ENCODE measurements at places on chromosomes 5 and 9.
A peak's percentile ranks its signal among the peaks of the same experiment; 100 is the strongest.

DNA sequence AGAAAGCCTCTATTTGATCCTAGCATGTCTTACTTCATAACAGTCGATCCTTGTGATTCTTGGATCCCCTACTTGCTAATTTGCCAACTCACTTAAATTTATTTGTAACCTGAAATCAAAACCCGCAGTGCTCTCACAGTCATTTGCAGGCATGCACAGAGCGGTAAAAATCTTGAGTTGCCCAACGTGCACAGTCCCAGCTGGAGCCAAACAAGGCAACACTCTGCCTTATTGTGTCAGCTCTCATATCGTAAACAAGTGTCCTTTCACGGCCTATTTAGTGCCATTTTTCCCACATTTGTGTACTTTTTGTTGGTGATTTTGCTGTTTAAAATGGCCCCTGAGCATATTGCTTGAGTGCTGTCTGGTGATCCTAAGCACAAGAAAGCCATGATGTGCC, 511.3 kb upstream of the WWC1 start:
- no peaks in the 10 kb centered on the region for H3K4me1 ChIP-seq
- DNase-seq = no peak
- no peak overlapping the region for H3K4me3 ChIP-seq
- H3K27me3 ChIP-seq = no peaks in the 10 kb centered on the region
- no peaks in the 10 kb centered on the region for H3K36me3 ChIP-seq

DNA sequence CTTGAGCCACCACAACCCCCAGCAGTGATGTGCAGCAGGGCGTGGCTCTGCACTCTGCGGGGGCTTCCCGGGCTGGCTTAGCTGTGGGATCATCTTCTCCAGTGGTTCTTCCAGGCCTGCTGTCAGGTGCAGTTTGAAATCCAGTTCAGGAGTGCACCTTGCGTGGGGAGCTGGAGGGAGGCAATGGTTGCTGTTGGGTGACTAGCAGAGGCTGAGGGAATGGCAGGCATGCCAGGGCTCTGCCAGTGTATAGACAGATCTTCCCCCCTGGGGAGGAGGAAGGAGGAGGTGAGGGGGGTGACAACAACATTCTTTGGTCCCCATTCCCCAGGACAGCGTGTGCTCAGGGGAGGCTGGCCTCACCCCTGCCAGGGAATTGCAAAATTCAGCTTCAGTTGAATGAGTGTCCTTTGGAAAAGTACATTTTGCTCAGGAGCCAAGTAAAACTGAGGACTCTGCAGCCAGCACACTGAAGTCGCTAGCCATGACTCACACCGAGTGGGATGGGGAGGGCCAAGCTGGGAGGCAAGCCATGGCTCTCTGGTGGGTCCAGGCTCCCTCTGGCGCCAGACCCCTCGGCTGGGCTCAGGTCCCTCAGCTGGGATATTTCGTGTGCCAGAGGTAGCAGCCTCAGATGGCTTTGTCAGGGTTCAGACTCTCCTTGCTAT, 35.0 kb downstream of the ERGIC1 start:
- H3K4me3 ChIP-seq = no peak overlapping the region
- H3K27ac ChIP-seq = no peak overlapping the region
- peaks cover 9% of the 10 kb centered on the region for H3K4me1 ChIP-seq
- DNase-seq = no peak

- no peaks in the 10 kb centered on the region for H3K27me3 ChIP-seq
- DNase-seq = no peak
- H3K4me3 ChIP-seq = no peak overlapping the region
- H3K4me1 ChIP-seq = no peaks in the 10 kb centered on the region
- no peaks in the 10 kb centered on the region for H3K36me3 ChIP-seq
Measured at GRCh38 chr9:122100756-122101155, 7.6 kb upstream of the TTLL11 start.

DNA sequence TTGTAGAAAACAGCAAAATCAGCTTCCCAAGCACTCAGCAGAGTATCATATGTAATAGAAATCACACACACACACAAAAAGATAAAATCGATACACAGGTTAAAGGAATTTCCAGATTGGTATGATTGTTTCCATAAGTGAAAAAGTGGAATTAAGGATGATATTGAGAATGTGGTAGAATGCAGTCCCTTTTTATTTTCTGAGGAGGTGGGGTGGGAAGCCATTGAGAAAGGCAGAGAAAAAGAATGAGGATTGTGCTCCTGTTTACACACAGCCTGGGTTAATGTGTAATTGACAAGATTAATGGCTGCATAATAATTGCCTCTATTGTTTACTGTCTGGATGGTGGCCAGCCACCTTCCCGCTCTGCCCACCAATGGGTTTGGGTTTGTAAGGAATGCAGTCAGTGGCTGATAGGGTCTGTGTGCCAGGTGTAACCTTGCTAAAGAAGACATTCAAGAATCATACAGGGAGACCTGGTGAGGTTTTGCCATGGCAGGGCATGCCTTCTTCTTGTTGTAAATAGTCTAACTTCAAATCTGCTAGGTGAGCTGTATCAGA, 177.2 kb upstream of the MAP3K1 start:
- DNase-seq = no peak
- no peaks in the 10 kb centered on the region for H3K36me3 ChIP-seq
- H3K27ac ChIP-seq = no peak overlapping the region
- H3K4me1 ChIP-seq = peaks cover 5% of the 10 kb centered on the region
- H3K4me3 ChIP-seq = no peak overlapping the region

DNA sequence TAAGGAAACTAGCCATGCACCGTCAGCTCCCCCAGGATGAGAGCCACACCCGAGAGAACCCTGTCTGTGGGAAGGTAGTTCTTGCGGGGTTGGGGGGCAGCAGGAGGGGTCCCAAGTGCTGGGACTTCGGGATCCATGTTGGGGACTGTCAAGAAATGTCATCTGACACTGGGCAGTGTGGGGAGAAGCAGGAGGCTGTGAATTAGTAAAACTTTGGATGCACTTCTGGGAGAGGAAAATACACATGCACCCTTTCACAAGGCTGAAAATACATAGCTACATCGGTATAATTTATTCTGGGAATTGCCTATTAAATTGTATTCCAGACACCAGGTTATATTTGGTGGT, 109.6 kb upstream of the RPS23 start:
- no peak overlapping the region for H3K4me3 ChIP-seq
- H3K27me3 ChIP-seq = no peaks in the 10 kb centered on the region
- no peaks in the 10 kb centered on the region for H3K36me3 ChIP-seq
- no peak for DNase-seq

DNA sequence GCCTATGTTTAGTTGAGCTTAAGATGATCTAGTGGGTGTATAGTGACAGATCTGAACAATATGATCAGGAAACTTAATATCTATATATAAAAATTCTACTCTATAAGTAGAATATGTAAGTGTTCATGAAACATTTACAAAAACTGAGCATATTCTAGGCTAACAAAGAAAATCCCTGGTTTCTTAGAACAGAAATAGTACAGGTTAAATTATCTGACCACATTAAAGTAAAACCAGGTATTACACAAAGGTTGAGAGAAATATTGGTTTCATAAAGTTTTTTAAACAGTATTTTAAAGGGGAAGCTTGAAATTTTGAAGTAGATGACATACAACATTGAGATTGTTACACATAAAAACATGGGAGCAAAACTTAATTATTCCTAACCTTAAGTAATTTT, 39.3 kb downstream of the LRRC70 start:
- no peaks in the 10 kb centered on the region for H3K27me3 ChIP-seq
- H3K4me3 ChIP-seq = no peak overlapping the region
- H3K27ac ChIP-seq = no peak overlapping the region
- H3K4me1 ChIP-seq = no peaks in the 10 kb centered on the region

DNA sequence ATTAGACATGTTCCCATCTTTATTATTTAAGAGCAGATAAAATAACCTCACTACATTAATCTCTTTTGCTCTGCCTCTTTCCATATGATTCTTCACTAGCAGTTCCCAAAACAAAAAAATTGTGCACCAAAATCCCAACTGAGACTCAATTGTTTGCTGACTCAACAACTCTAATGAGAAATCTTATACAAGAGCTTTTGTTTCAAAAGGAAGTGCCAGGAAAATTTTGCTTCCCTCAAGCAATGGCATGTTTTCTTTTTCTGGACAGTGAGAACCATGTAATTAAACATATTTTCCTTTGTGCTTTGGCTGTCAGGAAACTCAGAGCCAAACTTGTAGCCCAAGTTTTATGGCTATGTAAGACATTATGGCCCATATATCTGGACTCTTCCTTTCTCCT, 62.0 kb downstream of the TMC1 start:
- H3K36me3 ChIP-seq = no peaks in the 10 kb centered on the region
- H3K27me3 ChIP-seq = no peaks in the 10 kb centered on the region
- DNase-seq = no peak

GRCh38 chr9:129735546-129735945, 17.3 kb downstream of the PTGES start:
- no peaks in the 10 kb centered on the region for H3K36me3 ChIP-seq
- no peak overlapping the region for H3K4me3 ChIP-seq
- H3K27ac ChIP-seq = no peak overlapping the region
- peaks cover 5% of the 10 kb centered on the region for H3K4me1 ChIP-seq
- peaks cover 13% of the 10 kb centered on the region for H3K27me3 ChIP-seq

DNA sequence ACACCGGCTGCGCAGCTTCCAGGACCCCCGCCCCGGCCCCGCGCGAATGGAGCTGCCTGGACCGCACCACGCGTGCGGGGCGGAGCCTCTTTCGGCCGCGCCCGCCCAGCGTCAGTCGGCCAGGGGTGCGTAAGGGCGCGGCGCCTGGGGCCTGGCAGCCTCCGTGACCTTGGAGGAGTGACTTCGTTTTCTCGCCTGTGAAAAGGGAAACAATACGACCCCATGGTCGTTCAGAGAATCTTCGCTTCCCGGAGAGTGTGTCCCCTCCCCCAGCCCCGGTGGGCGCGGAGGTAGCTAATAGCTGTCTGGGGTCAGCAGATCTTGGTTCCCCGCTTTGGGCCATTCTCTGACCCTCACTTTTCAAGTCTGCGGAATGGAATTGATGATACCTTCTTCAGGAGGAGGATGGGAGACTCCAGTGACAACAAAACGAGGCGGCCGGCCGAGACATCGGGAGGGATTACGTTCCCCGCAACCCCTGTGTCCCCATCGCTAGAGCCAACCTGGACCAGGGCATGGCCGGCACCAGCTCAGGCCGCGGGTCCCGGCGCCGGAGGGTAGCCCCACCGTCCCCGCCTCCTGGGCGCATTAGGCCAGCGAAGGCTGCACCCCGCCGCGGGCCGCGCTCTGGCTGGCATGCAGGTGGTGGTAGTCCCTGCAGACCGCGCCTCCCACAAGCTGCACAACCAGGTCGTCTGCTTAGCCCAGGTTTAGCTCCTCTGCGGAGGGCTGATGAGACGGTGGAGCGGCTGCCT, 5.5 kb upstream of the CDHR2 start:
- no peaks in the 10 kb centered on the region for H3K27me3 ChIP-seq
- peaks cover 42% of the 10 kb centered on the region for H3K4me1 ChIP-seq
- H3K36me3 ChIP-seq = no peaks in the 10 kb centered on the region
- H3K27ac ChIP-seq = no peak overlapping the region
- DNase-seq = peak; percentile 55

- DNase-seq = no peak
- H3K4me1 ChIP-seq = no peaks in the 10 kb centered on the region
- H3K4me3 ChIP-seq = no peak overlapping the region
- no peaks in the 10 kb centered on the region for H3K27me3 ChIP-seq
Measured at GRCh38 chr5:113548396-113548795, 34.9 kb downstream of the YTHDC2 start.

- no peak overlapping the region for H3K4me3 ChIP-seq
- peaks cover 47% of the 10 kb centered on the region for H3K36me3 ChIP-seq
Measured at GRCh38 chr9:33372900-33373299, 29.5 kb downstream of the AQP7 start.

DNA sequence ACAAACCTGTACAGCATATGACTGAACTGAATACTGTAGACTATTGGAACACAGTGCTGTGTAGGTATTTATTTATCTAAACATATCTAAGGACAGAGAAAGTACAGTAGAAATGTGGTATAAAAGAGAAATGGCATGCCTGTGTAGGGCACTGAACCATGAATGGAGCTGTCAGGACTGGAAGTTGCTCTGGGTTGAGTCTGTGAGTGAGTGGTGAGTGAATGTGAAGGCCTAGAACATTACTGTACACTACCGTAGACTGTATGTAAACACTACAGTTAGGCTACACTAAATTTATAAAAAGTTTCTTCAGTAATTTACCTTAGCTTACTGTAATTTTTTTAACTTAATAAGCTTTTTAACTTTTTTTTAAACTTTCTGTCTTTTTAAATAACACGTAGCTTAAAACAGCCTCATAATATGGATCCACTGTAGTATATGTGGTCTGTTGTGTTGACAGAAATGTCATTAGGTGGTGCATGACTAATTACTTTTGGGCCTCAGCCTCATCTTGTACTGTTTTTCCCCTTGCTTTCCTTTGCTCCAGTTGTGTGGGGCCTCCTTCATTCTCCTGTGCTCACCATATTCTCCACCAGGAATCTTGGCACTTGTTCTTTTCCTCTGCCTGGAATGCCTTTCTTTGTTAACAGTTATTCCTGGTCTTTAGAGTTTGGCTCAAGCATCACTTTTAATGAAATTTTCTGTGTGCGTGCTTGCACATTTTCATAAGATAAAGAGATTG, 8.8 kb downstream of the SPIN1 start:
- no peak overlapping the region for H3K27ac ChIP-seq
- H3K4me3 ChIP-seq = no peak overlapping the region
- H3K27me3 ChIP-seq = no peaks in the 10 kb centered on the region
- peaks cover 7% of the 10 kb centered on the region for H3K4me1 ChIP-seq

DNA sequence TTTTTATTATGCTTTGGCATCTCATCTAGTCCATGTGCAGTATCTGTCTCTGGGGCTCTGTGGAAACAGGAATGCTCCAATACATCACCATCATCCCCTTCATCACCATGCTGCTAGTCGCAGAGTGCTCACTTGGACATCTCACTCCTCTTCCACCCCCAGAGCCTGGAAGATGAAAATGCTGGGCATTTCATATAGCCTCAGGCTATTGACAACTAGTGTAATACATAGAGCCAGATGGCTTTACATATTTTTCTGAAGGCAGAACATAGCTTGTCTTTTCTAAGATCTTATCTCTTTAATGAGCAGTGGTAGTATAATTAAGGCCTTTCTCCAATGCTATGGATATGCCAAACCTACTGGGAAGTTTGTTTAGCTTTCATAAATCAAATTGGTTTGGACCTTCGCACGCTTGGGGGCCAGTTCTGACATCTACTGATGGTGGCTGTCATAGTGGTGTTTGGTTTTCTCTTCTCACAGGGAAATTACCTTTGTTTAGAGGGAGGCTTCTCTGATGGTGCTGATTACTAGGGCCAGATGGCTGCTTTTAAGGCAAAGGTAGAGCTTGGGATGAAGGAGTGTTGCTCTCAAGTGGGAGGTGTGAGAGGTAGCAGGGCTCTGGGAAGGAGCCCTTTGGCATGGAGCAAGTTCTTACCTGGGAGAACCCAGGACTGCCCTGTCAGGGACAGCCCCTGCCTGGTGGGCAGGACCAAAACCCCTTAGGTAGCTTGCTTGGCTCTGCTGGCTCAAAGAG, 63.1 kb upstream of the CXCL14 start:
- H3K27me3 ChIP-seq = peaks cover 1% of the 10 kb centered on the region
- no peak overlapping the region for H3K4me3 ChIP-seq
- no peak overlapping the region for H3K27ac ChIP-seq
- no peaks in the 10 kb centered on the region for H3K36me3 ChIP-seq
- DNase-seq = no peak

GRCh38 chr9:96655198-96655851, at the start of gene PRXL2C:
Gene PRXL2C (minus strand): TSS chr9:96655317. CDS start chr9:96655281, 36 bp downstream.
- DNase-seq = peak; percentile 86
- peak within 1 kb of the TSS; percentile 69 for H3K4me3 ChIP-seq

- H3K36me3 ChIP-seq = no peaks in the 10 kb centered on the region
- H3K27ac ChIP-seq = no peak overlapping the region
- no peak for DNase-seq
Measured at GRCh38 chr5:150142185-150142958, 13.3 kb downstream of the PDGFRB start.
